ENCODE measurements at places on chromosomes 12 and 14.

DNA sequence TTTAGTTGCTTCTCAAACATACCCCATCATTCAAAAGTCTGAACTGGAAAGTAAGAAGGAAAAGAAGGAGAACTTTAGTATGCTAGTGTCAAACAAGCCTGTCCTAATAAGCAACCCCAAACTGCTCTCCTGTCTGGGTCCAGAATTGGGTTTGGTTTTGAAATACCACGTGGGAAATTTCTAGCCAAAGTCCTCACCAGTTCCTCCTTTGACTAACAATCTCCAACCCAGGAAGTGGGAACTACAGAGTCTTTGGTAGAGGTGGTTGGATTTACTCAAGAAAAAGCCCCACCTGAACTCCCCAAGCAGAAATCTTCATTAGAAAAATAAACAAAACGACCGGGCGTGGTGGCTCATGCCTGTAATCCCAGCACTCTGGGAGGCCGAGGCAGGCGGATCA lies 17.4 kb upstream of the EIF4B start:
- no peak for DNase-seq

- no peak for DNase-seq
These were observed 73.8 kb upstream of the SRSF5 start for GRCh38 chr14:69693145-69693544.

GRCh38 chr12:117571321-117571720 lies 209.9 kb upstream of the NOS1 start:
- DNase-seq: no peak

DNA sequence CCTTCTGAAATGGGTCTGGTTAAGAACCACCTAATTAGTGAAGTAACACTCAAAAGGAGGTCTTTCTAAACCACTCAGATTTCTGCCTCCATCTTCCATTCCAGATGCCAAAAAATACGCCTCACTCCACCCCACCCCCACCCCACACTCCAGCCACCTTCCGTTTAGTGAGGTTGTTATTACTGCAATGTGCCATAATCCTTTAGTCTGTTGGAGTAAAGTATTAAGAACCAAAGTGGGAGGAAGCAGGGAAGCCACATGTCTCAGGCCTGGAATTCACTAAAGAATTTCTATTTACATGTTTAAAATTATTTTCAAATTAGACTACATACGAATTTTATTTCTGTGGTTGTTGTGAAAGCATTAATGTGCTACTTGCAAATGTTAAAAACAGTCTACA lies 7.4 kb downstream of the KIF21A start:
- DNase-seq: no peak
